ENCODE measurements at places on chromosomes 1 and 21.

DNA sequence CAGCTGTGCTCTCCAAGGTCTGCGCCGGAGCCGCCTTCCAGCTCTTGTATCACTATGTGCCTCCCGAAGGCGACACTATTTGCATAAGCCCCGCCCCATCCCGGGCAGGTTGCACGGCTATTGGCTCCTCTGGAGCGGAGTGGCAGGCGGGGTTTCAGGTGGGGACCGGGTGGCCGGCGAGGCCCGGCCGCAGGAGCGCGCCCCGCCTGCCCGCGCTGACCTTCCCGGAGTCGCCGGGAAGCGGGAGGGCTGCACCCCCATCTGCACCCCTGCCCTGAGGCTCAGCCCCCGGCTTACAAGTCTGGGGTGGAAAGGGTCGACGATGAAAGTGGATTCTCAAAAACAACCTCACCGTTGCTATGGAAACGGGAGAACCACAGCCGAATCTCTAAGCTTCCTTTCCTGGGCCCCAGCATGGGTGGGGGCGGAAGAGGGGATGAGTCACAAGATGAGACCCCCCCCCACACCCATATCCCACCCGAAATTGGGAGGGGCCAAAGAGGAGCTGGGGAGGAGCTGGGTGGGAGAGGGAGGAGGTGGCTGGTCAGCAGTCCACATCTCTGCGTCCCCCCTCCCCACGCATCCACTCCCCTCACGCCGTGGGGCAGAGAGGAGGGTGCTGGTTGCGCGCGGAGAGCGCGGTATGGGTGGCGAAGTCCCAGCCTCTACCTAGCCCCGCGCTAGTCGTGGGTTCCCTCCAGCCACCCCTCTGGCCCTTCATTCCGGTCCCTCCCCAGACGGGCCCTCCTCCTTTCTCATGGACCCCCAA, at the start of gene HPCAL4:
Gene HPCAL4, minus strand, starts transcription at position 51 of the 769 bp plus-strand sequence. CDS start 6,830 bp downstream, outside the sequence.
- DNase-seq = peak; percentile 96

- no peak for DNase-seq
These were observed 119.0 kb downstream of the GREM2 start for GRCh38 chr1:240492832-240493440.

DNA sequence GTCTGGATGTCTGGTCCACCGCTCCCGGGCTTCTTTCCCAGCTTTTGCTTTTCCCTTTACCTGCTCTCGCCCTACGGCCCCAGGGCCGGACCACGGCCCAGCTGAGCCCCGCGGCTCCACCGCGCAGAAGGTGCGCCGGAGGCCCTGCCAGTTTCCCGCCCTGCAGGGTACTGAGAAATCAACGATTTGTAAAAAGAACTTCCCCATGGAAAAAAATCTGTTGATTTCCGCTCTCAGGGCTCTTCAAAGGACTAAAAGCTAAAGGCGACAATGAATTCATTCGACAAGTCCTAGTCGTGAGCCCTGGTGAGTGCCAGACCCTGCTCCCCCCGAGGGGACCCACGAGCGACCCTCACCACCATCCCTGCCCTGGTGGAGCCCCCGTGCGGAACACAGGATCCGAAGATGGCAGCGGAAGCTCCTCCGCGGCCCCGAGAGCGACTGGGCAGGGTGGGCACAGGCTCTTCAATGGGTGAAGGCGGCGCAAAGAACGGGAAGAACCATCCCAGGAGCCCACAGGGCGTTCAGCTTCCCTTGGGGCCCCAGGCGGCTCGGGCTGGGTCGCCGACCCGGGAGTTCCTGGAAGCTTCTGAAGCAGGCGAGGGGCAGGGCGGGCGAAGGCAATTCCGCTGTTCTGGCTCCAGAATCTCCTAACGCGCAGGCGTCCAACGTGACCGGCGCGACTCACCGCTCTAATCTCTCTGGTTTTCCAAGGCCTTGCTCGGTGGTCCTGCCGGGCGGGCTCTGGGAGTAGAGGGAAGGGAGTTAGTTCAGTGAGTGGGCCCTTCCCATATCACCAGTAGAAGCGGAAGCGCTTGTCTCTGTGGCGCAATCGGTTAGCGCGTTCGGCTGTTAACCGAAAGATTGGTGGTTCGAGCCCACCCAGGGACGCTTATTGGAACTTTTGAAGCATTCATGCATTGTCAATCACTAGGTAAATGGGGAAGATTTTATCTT, 6.6 kb upstream of the RNU1-2 start:
- DNase-seq = peak; percentile 46

DNA sequence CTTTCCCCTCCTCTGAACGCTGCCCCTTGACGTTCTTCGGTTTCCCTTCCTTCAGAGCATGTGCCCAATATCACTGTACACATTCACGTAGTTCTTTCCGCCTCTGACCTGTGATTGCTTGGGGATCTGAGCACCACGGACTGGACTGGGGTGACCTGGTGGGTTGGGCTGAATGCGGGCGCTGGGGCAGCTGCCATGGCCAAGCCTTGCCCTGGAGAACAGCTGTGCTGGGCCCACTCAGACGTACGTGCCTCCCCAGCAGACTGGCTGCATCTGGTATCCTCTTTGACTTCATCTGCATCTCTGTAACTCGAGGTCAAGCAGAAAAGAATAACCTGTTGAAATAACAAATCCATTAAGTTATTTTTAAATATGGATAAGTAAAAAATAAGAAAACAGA, 35.1 kb upstream of the DISC1 start:
- no peak for DNase-seq

GRCh38 chr1:160658162-160658813, 11.4 kb upstream of the SLAMF1 start:
- DNase-seq = no peak

DNA sequence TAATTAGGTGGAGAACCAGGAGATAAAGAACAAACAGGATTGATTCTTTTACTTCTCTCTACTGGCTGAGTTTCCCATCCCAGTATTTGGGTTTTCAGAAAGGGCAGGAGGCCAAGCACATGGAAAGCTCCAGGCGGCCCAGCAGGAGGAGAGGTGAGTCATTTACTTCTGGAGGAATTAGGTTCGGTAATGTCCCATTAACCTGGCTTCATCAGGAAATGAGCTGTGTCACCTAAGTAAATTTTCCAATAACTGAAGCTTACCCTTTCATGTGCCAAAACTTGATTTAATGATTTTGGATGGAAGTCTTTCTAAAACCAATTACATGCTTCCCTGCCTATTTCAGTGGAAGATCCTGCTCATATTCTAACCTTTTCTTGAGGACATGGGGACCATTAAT, 257.6 kb upstream of the USP24 start:
- no peak for DNase-seq

GRCh38 chr1:24084050-24084449, 27.9 kb downstream of the MYOM3 start:
- no peak for DNase-seq

GRCh38 chr1:206839006-206839560, 26.3 kb upstream of the IL20 start:
- no peak for DNase-seq

DNA sequence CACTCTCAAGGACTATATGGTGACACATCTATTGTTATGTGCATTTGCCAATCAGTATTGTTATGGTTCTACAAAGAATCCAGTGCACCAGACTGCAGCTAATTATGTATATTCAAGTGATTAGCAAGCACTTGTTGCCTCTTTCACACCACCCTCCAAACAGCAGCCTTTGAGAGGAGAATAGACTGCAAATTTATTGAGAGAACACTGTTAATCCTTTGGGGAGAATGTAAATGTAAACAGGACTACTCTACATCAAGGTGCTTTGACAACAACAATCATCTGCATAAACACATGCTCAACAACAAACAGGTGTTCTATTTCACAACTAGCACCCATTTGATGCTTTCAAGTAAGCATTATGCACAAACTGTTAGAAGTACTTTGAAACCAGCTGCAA, 117.4 kb downstream of the AKT3 start:
- no peak for DNase-seq

- DNase-seq = no peak
These were observed 49.7 kb downstream of the AHDC1 start for GRCh38 chr1:27554293-27554692.

- DNase-seq = no peak
These were observed 49.4 kb downstream of the EDEM3 start for GRCh38 chr1:184705271-184705670.

DNA sequence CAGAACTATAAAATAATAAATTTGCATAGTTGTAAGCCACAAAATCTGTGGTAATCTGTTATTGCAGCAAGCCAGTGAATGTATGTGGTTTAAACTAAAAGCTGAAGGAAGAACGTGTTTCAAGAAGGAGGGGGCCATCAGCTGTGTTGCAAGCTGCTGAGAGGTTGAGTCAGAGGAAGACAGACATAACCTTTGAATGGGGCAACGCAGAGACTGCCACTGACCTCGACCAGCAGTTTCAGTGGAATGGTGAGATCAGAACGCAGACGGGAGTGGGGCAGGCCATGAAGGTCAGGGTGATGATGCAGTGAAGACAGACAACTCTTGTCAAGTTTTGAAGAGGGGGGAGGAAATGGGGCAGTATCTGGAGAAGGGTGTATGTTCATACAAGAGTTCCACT, 23.2 kb upstream of the QSOX1 start:
- peak; percentile 13 for DNase-seq

- no peak for DNase-seq
These were observed 1017.9 kb downstream of the ADGRL2 start for GRCh38 chr1:82818586-82818985.

DNA sequence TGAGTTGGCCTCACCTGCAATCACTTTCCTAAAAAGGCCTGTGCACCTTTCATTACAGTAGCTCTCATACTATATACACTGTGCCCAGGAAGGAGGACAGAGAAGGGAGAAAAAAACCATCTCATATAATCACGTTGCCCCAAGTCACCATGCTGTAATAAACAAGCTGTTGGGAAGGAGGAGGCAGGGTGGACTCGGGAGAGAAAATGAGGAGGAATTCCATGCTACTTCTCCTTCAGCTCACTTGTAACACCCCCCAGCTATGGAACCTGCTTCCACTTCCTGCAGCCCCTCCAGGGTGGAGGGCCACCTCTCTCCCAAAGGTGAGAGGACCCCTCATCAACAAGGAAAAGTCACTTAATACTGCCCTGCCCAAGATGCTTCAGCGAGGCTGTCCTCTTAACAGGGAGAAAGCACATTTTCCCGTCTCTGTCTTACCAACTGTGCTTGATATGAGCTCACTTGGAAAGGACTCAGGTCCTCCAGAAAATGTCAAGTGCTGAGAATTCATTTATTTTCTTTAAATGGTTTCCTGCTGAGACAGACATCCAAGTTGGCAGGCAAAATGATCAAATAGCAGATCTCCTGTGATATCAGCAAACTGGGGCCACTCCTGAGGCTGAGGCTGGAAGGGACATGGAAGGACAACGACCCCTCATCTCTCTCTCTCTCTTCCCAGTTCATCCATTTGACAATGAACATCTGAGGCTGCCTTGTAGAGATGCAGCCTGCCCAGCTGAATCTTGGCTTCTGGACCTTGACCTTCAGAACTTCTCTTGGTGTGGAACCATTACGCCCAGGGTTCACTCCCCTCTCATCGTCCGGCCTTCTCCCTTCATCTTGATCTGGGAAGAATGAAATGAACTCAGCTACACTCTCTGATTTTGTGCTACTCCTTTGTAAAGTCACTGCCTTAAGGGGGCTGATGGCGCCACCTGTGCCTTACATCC, 54.0 kb downstream of the CAPN9 start:
- no peak for DNase-seq

- peak; percentile 88 for DNase-seq
These were observed 1.4 kb downstream of the IER5 start for GRCh38 chr1:181089676-181090544.
